ENCODE measurements at places on chromosomes 5 and 9.
A peak's percentile ranks its signal among the peaks of the same experiment; 100 is the strongest.

- no peak for DNase-seq
Measured at GRCh38 chr5:6291961-6292360, 86.4 kb downstream of the MED10 start.

GRCh38 chr5:112684121-112684520 lies 53.6 kb upstream of the APC start:
- DNase-seq: no peak

DNA sequence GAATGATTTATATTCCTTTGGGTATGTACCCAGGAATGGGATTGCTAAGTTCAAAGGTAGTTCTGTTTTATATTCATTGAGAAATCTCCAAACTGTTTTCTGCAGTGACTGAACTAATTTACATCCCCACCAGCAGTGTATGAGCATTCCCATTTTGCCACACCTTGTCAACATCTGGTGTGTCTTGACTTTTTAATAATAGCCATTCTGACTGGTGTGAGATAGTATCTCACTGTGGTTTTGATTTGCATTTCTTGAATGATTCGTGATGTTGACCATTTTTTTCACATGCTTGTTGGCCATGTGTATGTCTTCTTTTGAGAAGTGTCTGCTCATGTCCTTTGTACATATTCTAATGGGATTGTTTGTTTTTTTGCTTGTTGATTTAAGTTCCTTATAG lies 421.5 kb downstream of the KIAA0825 start:
- DNase-seq: no peak

- DNase-seq: no peak
Measured at GRCh38 chr5:153520952-153521351, 30.5 kb downstream of the GRIA1 start.

DNA sequence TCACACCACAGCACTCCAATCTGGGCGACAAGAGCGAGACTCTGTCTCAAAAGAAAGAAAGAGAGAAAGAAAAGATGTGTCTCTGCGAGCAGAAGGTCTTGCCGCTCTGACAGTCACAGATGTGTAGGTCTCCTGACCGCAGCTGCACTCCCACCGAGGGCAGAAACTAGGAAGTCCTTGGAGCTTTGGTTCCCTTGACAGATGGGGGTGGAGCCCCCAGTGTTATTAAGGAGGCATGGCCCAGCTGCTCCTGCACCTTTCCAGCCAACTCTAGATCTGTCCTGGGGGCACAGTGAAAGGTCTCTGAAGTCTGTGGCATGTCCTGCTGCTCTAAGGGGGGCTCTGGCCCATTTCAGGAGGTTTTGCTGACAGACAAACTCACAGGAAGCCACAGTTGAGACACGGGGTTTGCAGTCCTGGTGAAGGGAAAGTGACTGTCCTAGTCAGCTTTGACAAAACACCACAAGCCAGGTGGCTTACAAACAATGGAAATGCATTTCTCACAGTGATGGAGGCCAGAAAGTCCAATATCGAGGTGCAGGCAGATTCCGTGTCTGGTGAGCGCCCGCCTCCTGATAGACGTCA lies 9.0 kb upstream of the DIPK1B start:
- DNase-seq: no peak

- no peak for DNase-seq
Measured at GRCh38 chr9:19496321-19497050, 87.7 kb downstream of the ACER2 start.

GRCh38 chr9:93354451-93354850 lies 97.0 kb upstream of the FAM120A start:
- DNase-seq: no peak

DNA sequence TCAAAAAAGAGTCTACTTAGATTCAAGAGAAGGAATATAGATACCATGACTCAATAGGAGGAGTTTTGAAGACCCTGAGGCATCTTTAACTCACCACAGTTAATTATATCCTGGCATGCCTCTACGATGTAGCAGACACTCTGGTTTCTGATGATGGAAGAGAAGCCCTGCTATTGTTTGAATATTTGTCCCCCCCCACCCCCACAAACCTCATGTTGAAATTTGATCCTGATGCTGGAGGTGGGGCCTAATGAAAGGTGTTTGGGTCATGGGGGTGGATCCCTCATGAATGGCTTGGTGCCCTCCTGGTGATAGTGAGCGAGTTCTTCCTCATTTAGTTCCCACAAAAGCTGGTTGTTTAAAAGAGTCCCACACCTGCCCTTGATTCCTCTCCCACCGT lies 147.9 kb upstream of the TBCA start:
- DNase-seq: no peak

GRCh38 chr9:74281674-74282073 lies 215.5 kb upstream of the RORB start:
- no peak for DNase-seq

DNA sequence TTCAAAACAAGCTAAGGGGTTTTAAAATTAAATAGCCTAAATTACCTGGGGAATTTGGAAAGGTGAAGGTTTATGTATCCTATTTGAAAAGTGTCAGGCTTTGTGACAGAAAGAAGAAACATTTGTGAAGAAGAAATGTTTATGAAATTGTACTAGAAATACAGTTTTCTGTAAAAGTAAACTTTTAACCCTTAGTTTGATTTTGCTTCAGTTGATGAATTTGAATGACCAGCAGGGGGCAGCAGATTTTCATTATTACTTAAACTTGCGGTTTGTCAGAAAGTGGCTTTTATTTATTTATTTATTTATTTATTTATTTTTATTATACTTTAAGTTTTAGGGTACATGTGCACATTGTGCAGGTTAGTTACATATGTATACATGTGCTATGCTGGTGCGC lies 58.1 kb downstream of the NNT start:
- DNase-seq: no peak

DNA sequence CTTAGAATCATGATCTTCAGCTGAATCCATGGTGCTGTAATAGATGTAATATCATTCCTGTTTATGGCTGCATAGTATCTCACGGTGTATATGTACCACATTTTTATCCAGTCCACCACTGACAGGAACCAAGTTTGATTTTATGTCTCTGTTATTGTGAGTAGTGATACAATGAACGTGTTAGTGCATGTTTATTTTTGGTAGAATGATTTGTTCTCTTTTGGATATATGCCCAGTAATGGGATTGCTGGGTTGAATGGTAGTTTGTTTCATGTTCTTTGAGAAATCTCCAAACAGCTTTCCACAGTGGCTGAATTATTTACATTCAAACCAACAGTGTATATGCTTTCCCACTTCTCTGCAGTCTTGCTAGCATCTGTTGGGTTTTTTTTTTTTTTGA lies 175.1 kb upstream of the CDH10 start:
- DNase-seq: no peak

GRCh38 chr5:181243018-181243563 lies 615 bp downstream of the RACK1 start:
- DNase-seq: no peak

DNA sequence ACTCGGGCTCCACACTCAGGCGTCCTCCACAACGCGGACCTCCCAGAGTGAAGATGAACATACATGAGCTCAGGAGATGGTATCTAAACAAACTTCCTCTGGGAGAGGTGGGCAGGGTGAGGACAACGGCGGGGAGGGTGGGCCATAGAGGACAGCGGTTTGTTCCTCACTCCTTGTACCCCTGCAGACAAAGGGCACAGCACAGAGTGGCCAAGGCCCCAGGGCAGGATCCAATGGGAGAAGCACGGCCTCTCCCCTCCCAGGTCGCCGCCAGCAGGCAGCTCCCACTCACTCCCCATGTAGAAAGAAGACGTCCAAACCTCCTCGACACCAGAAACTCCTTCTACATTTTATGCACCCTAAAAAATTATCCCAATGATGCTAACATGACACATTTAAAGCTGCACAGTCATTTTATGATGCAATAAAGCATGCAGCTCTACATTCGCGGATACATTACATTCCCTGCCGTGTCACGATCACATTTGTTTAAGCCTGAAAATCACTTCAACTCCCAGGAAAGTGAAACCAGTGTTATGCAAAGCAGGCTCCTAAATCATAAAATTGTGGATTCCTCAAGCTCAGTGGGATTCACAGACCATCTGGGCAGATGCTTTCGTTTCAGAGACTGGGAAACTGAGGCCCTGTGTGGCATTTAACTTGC lies 87.5 kb upstream of the SARDH start:
- DNase-seq: no peak

- DNase-seq: no peak
Measured at GRCh38 chr5:113939988-113940387, 421.9 kb upstream of the KCNN2 start.

DNA sequence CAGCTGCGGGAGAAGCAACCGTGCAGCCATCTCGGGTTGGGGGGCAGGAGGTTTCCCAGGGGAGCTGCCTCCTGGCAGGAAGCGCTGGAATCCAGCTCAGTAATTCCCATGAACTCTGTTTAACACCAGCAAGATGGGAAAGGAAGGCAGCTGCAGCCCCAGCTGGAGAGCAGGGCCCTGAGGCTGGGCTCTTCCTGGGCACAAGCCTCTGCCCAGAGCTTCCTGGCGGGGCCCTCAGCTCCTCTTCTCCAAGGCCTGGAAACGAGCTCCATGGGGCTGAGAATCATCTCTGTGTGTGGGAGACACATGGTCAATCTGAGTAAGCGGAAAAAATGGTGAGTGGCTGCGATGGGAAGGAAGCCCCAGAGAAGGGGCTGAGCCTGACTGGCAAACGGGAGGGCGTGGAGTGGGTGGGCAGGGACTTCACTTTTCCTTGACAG lies 6.3 kb downstream of the MRPL36 start:
- no peak for DNase-seq

GRCh38 chr9:35271637-35272036 lies 109.8 kb downstream of the UNC13B start:
- no peak for DNase-seq

- no peak for DNase-seq
Measured at GRCh38 chr9:107907715-107908114, 418.1 kb upstream of the KLF4 start.

DNA sequence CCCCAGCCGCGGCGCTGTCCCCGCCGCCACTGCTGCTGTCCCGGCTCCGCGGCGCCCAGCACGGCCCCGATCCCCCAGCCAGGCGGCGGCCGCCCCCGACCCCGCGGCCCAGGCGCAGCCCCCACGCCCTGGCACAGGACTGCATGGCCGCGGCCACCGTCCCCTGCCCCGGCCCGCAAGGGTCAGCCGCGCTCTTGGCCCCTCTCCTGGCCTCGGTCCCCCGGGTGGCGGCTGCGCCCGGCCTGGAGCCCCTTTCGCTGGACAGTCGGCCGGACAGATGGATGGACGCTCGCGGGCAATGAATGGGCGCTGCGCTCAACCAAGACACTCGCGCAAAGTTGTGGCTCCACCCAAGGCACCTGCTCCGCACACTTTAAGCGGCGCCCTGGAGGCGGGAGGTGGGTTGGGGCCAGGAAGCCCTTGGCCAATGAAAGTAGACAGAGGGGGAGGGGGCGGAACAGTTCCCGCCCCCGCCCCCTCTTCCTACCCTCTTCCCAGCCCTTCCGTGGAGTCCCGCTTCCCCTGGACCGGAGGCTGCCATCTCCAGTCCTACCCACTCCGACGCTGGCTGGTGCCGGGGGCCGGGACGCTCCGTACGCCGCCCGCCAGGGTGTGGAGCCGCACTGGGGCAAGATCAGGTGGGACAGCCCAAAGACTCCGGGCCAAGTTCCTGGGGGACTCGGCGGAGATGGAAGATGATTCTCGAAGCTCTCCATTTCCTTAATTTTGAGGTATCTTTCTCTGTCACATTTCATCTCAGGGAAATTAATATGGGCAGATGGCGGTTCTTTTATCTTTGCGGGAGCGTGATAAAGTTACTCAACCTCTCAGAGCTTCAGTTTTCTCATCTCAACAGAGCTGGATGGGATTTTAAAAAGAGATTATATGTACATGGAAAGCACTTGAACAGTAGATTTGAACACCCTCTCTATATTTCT lies at the start of gene GLDC:
Gene GLDC, minus strand, starts transcription at position 375 of the 938 bp plus-strand sequence. Its CDS starts 230 bp downstream, at position 145.
- DNase-seq: peak; percentile 38

GRCh38 chr5:1563617-1564181 lies 39.9 kb upstream of the LPCAT1 start:
- no peak for DNase-seq

Measured in amygdala (tissue), 56 donors.